ENCODE measurements at places on chromosomes 7 and 10.
A peak's percentile ranks its signal among the peaks of the same experiment; 100 is the strongest.

DNA sequence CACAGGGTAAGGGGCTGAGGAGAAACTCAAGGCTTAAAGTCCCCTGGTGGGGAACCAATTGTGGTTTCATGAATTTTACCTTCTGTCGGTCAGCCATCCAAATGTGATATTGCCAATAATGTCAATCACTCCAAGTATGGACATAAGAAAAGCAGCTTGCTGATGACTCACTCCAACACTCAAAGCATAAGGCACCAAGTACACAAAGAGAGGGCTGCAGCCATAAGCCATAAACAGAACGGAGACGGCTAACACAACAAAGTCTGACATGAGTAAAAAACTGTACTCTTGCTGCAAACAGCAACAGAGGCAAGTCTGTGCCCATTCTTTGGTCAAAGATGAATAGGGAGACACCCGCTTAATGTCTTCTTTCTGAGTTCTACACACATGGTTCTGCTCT is 24.2 kb downstream of the IFIT5 start:
- DNase-seq: no peak

- no peak for DNase-seq
These were observed at the start of gene GJD4 for GRCh38 chr10:35605191-35605590. Gene GJD4, plus strand, starts transcription at chr10:35605341. Its CDS starts 227 bp downstream, at chr10:35605568.

- DNase-seq: no peak
These were observed 120.1 kb upstream of the STK17A start for GRCh38 chr7:43462836-43463235.

DNA sequence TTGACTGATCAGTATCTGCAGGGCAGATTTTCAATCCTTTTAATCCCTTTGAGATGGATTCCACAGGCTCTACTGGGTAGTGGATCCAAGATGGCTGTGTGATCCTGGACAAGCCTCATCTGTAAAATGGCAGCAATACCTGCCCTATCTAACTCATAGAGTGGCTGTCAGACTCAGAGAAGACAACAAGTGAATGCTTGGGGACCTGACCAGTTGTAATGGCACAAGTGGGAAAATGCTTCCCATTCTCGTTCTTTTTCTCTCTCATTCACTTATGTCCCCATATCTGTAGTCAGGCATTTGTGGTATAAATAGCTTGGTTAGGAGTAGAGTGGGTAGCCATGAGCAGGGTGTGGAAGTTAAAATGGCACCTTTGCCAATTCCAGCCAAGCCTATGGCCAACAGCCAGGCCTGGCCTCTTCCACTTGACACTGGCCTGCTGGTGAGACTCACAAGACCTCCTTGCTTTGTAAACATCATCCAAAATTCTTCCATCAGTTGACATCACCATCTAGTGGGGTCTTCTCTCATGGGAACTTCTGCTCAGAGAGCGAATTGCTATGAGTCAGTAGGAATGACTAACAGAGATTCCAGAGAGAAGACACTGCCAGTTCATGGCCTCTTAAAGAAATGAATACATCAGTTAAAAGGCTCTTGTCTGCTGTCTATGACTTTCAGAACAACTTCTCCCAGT is 150.1 kb downstream of the PLPP4 start:
- peak; percentile 89 for DNase-seq

DNA sequence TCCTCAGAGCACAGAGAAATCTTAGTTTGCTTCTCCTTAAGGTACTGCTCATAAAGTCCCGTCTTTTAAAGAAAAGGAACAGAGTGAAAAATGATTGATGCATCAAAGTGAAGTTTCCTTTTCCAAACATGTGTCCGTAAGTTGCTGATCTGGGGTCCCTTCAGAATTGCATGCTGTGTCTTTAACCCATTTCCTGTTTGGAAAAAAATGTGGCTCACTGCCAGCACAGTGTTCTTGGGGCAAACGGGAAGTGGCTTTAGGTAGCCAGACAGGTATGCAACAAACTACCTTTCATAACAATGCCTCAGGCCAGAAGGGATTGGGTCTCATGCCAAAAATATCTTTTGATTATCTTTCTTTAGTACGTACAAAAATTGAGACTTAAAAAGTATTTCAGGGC is 50.9 kb downstream of the TFAM start:
- peak; percentile 54 for DNase-seq
